ENCODE measurements at places on chromosomes 7 and 10.

DNA sequence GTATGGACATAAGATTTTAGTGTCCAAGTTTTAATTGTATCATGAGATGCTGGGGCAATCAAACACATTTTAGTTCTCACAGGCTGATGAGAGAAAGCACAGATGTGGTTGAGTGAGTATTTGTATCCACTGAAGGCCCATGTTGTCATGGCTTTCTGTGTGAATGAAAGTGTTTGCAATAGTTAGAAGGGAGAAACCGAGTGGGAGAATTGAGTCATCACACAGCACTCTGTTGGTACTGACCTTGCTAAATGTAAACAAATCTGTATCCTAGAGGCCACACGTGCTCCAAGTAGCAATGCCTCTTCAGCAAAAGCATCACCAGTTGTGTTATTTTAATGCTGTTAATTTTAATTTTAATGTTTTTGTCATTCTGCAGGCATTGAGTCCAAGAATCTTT is 121.2 kb downstream of the EMX2 start:
- DNase-seq, result no peak

DNA sequence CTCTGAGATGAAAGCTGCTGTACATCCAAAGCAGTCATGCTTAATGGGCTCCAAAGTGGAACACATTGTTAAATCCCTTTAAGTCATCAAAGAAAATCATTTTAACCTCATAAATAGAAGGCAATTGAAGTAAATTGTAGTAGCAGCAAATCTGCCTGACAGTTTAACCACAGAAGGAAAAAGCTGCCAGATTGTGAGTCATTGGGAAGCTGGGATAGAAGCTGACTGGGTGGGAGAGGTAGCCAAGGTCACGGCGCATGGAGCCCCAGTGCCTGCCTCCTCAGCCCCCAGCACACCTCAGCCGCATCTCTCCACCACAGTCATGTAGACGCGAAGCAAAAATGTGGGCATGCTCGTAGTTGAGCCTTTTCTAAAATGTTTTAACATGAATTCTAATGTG is 44.0 kb downstream of the TARP start:
- no peak for DNase-seq

DNA sequence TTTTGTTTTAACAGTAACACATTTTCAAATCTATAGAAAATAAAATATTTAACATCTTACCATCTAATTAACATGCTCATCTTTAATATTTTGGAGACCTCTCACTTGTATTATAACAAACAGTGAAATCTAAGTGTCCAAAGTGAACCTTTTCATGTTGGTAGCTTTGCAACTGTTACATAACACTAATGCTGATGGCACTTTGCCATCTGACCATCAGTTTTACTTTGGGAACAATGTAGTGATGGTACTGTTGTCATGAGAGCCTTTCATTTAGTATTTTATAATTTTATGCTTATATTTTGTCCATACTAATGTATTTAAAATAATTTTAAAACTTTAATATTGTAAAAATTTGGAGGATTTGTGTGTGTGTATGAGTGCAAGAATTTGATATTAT is 1017.0 kb upstream of the KCND2 start:
- no peak for DNase-seq

- no peak for DNase-seq
Observed at GRCh38 chr7:157813741-157814661, 477.2 kb downstream of the DNAJB6 start.

GRCh38 chr10:129545261-129545660 is 78.2 kb downstream of the MGMT start:
- no peak for DNase-seq

Data from GOT3 (cell line).